ENCODE measurements at places on chromosomes 7 and 10. TPM values are rescaled to one million over a fixed set of nuclear protein-coding genes. Genes with fewer than 3 reads are reported as not detected.

DNA sequence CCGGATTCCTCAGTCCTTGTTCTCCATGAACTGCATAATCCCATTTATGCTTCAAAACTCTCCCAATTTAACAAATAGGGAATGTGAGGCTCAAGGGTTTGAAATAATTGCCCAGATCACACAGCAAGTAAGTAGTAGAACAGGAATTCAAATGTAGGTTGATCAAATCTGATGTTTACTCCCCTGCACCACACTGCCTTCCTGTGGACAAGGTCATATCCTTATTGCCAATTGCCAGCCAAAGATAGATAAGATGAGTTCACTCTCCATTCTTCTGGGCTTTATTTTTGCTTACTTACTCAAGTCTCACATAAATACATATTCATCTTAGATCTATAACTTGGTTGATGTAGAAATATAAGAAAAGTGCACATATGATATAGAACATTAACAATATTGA is 435.2 kb upstream of the ETV1 start:
- no peaks in the 10 kb centered on the region for H3K27me3 ChIP-seq
- no peaks in the 10 kb centered on the region for H3K36me3 ChIP-seq

GRCh38 chr7:112084520-112084971 is 121.7 kb downstream of the DOCK4 start:
- DNase-seq, result no peak
- no peak overlapping the region for H3K27ac ChIP-seq
- H3K36me3 ChIP-seq, result no peaks in the 10 kb centered on the region
- H3K4me3 ChIP-seq, result no peak overlapping the region
- H3K27me3 ChIP-seq, result no peaks in the 10 kb centered on the region

- peak overlapping the region; percentile 75 for H3K4me3 ChIP-seq
- no peaks in the 10 kb centered on the region for H3K36me3 ChIP-seq
- H3K4me1 ChIP-seq, result peaks cover 7% of the 10 kb centered on the region
- DNase-seq, result peak; percentile 22
- peak overlapping the region; percentile 75 for H3K27ac ChIP-seq
These were observed 217.2 kb upstream of the MKLN1 start for GRCh38 chr7:131110297-131111080.

DNA sequence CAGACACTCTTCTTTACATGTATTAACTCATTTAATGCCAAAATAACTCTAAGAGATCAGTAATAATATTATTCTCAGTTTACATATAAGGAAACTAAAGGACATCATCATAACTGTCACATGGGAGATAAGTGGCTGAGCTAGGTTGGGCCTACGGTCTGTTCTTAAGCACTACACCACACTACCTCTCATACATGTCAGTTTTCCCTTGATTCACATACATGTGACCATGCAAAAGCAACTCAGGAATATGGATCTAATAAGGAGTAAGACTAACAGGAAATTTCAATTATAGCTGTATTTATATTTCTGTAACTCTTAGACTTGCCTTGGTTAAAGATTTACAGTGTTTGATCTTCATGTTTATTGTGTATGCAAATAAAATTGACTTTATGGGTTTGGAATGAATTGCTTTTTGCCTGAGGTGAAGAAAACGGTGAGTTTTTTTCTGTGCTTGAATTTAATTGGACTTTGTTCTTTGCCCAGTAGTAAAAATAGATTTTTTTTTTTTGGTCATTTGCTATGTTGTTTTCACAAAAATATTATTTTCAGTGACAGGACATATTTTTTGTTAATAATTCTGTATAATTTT is 69.7 kb downstream of the CYP51A1 start:
- no peaks in the 10 kb centered on the region for H3K4me1 ChIP-seq
- H3K36me3 ChIP-seq, result peaks cover 39% of the 10 kb centered on the region
- DNase-seq, result no peak
- no peak overlapping the region for H3K27ac ChIP-seq
- H3K27me3 ChIP-seq, result no peaks in the 10 kb centered on the region

DNA sequence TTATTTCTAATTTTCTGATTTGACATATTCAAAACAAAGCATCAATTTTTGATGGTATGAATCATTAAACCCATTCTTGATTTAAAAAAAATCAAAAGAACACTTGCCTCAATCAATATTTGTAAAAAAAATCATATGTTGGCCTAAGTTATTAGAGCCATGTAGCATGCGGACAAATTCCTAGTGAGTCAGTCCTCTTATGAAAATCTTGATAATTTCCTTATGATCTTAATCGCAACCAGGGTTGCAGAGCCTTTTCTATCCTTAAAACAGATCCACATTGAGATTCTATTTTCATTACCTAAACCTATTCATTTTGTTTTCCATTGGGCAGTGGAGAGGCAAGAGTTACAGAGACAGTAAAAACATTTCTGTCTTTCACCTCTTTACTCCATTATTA is 203.2 kb downstream of the ARL4A start:
- H3K4me1 ChIP-seq, result no peaks in the 10 kb centered on the region
- H3K36me3 ChIP-seq, result no peaks in the 10 kb centered on the region
- no peak for DNase-seq
- H3K27me3 ChIP-seq, result no peaks in the 10 kb centered on the region
- no peak overlapping the region for H3K27ac ChIP-seq

DNA sequence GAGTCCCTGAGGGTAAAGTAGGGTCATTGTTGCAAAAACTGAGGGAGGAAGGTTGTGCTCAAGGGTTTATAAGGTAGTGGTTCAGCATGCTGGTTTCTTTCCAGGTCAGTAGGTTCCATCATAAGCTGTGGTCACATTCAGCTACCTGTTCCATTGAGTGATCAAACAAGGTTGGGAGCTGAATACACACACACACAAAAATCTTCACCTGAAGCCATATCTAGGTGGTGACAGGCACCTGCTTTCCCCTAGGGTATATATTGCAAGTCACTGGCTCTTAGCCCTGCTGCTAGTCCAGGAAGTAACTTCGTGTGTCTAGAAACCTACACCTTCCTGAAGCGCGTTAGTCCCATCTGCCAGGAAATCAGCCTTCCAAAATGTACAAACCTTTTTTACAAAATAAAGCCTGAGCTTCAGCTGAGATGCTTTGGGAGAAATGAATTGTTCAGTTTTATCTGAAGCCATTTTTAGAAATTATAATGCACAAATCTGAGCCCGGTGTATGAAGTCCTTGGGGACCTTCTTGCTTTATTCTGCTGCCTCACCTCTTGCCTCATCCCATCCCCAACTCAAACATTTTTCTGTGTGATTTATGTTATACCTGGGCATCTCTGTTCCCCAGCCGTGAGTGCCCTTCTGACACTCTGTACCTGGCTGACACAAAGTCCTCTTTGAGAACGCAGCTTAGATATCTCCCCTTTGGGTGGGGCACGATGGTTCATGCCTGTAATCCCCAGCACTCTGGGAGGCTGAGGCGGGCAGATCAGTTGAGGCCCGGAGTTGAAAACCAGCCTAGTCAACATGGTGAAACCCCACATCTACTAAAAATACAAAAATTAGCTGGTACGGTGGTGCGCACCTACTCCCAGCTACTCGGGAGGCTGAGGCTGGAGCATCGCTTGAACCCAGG is 10.6 kb upstream of the LAMTOR4 start:
- no peak for DNase-seq
- no peaks in the 10 kb centered on the region for H3K36me3 ChIP-seq
- H3K27me3 ChIP-seq, result peaks cover 2% of the 10 kb centered on the region
- H3K27ac ChIP-seq, result no peak overlapping the region
- no peak overlapping the region for H3K4me3 ChIP-seq

SLC25A28 gene
- 20.6 TPM for total RNA-seq
